ENCODE measurements at places on chromosomes 1 and 21.

DNA sequence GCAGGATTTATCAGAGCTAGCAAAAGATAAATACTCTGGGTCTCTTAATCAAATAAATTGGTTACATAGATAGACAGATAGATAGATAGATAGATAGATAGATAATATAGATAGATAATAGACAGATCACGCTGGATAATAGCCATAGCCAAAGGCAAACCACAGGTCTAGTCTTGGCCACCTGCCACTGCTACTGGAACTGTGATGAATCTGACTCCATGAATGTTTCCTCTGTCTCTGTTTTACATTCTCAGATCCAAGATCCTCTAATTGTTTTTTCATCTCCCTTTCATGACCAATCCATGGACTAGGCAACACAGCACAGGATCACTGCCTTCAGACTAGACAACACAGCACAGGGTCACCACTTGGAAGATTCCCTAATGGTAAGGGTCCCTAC is 444.7 kb upstream of the NFIA start:
- DNase-seq, result no peak

DNA sequence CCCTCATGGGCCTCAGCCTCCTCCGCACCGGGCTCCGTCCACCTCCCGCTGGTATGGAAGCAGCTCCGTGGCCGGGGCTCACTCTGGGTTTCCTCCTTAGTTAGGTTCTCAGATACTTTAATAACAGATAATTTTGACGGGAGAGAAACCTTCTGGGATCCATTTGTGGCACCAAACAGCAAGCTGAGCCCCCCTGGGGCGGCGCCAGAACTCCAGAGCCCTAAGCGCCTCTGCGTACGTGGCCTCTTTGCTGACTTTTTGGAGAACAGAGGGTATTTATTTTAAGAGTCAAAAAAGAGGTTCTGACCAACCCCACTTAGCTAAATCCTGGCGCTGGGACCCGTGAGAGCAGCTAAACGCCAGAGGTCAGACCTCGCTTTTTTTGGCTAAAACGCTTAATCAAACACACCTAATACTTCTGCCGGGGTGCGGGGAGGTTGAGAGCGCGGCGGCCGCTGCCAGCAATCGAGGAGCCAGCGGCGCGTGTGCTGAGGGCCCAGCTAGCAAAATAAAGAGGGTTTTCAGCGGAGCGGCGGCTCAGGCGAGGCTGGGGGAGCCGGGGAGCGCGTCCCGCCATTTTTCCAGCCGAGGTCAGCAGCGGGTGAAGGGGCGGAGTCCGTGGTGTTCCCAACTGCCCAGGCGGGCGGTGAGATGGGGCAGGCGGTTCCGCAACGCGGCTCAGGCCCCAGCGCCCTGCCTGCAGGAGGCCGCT is 171.7 kb downstream of the PRDM16 start:
- no peak for DNase-seq

DNA sequence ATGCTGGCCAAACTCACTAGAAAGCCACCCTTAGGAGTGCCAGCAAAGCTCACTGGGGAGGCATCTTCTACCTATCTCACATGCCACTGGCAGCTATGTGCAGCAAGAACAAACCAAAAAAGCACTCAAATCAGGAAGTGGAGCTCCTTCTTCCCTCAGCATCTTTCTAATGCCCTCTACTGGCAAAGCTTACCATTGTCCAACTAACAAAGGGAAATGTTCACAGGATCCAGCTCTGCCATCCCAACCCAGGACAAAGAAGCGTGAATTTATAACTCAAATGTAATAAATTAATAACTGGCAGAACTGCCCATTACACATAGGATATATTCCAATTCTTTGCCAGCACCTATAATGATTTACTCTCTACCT is 38.9 kb downstream of the LEPR start:
- DNase-seq, result no peak

DNA sequence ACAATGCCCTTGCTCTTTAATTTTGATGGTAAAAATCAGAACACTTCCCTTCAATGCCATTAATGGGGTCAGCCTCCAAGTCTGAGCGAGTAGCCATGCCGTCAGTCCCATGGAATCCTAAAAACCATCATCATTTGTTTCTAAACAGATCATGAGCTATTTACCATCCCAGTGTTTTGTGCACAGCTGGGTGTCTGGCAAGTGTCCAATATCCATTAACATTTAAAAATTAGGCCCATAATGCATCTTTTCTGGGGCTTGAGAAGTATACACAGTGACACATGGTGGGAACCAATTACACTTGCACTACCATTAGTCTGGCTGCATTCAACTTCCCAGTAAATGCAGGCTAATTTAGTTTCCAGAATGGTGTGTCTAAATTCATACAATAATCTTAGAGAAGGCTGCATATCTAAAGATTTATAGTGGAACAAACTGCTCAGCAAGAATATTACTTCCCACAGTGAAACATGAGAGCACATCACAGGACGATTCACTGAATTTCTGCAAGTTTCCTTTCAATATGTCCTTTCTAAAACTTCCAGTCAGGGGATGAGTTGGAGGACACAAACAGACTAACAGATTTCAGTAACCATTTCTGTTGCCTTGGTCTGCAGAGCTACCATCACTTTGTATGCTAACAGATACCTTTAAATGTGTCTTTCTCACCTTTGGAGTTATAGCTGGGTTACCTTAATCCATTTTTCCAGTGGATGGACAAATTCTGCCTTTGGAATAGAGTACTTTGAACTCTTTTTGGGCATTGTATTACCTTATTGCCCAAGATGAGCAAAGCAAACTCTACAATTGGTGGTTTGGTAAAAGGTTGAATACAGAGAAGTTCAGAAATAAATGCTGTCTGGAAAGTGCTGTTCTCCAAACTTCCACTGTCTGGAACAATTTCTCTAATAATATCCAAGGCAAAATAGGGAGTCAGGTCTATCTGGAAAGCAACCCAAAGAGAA is 258.0 kb downstream of the PTBP2 start:
- DNase-seq, result no peak

DNA sequence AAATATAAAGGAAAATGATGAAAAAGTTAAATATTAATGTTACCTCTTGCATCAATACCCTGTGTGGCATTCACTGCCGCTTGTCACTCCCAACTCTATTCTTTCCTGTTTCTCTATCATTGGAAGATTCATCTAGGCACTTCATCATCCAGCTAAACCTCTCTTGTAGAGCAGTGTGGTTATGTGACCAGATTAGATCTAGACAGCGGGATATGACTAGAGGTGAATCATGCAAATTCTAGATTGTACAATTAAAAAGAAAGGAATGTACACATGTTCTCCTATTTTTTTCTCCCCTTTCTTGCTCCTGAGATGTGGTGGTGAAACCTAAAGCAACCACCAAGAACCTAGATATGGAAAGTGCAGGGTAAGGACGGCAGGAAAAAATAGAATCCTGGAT is 174.1 kb downstream of the LBR start:
- DNase-seq, result no peak

DNA sequence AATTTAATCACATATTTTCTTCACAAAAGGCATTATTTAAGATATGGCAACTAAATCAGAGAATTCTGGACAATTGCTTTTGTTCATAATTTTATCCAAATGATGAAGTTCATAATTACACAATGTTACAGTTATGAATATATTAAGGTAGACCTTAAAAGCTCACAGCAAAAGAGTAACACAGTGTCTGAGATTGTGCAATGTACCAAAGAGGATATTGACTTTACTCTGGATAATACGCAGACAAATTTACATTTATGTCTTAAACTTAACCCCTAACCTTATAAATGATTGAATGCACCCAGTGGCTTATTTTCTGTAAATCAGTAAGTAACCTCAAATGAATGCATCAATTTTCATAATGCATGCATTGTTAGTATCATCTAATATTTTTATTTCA is 216.2 kb upstream of the SAMSN1 start:
- DNase-seq, result no peak

DNA sequence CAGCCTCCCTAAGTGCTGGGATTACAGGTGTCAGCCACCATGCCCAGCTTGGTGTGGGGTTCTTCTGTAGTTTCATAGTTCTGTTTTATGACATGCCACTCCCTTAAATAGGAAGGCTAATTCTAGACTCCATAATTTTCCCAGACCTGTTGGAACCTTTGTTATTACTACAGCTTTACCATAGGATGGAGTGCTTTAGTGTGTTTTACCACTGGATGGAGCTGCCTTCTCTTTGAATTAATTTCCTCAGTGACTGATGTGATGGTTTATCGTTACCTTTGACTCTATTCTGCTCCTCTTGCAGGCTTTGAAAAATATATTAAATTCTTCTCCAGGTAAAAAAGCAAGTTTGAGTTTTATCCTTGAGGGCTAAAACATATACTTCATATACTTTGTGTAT is 84.6 kb upstream of the NEK7 start:
- DNase-seq, result no peak

DNA sequence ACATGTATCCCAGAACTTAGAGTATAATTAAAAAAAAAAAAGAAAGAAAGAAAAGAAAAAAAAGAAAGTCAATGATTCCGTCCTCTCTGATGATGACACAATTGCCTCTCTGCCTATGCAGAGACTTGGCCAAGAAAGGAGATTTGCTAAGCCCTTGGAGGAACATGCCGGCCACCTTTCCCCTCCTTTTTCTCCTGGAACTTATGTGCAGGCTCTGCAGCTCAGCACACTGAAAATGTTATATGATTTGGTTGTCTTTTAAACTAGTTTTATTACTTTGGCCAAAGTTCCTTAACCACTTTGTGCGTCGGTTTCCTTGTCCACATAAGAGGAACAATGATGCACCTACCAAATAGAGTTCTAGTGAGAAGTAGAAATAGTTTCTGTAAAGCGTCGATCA is 111.4 kb upstream of the ZNF644 start:
- no peak for DNase-seq

DNA sequence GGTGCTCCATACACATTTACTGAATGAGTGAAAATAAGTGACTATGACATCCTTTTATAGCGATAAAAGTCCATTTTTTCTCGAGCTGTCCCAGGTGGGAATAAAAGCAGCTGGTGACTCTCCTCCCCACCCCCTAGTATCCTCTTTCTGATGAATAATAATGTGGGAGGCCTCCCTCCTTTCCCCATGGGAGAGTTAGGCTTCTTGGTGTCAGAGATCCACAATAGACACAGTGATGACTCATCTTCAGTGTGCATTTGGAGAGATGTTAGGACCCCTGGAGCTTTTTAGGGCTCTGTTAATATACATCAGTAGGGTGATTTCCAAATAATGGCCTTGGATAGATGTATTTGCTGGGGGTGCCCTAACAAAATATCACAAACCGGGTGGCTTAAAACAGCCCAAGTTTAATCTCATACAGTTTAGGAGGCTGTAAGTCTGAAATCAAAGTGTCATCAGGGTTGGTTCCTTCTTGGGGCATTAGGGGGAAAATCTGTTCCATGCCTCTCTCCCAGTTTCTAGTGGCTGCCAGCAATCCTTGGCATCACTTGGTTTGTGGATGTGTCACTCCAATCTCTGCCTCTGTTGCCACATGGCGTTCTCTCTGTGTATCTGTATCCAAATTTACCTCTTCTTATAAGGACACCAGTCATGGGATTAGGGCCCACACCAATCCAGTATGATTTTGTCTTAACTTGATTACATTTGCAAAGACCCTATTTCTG is 4.4 kb upstream of the PHC2 start:
- DNase-seq, result no peak

GRCh38 chr1:167371030-167371429 is 147.3 kb downstream of the CD247 start:
- DNase-seq, result no peak

GRCh38 chr1:204711103-204711946 is 25.8 kb upstream of the LRRN2 start:
- DNase-seq, result no peak

- DNase-seq, result no peak
Observed at GRCh38 chr1:221451741-221452140, 290.1 kb downstream of the DUSP10 start.
